ENCODE measurements at places on chromosomes 1 and 21.

- DNase-seq, result no peak
These were observed 392.4 kb downstream of the RPS6KC1 start for GRCh38 chr1:213443415-213443814.

GRCh38 chr1:44672254-44672955, 1.9 kb downstream of the TMEM53 start:
- peak; percentile 13 for DNase-seq

- peak; percentile 72 for DNase-seq
These were observed 1.4 kb downstream of the APP start for GRCh38 chr21:26169061-26169610.

GRCh38 chr1:41765152-41765551, 153.6 kb downstream of the HIVEP3 start:
- no peak for DNase-seq

- DNase-seq, result peak; percentile 13
These were observed 917 bp downstream of the KIAA0040 start for GRCh38 chr1:175191659-175192058.

DNA sequence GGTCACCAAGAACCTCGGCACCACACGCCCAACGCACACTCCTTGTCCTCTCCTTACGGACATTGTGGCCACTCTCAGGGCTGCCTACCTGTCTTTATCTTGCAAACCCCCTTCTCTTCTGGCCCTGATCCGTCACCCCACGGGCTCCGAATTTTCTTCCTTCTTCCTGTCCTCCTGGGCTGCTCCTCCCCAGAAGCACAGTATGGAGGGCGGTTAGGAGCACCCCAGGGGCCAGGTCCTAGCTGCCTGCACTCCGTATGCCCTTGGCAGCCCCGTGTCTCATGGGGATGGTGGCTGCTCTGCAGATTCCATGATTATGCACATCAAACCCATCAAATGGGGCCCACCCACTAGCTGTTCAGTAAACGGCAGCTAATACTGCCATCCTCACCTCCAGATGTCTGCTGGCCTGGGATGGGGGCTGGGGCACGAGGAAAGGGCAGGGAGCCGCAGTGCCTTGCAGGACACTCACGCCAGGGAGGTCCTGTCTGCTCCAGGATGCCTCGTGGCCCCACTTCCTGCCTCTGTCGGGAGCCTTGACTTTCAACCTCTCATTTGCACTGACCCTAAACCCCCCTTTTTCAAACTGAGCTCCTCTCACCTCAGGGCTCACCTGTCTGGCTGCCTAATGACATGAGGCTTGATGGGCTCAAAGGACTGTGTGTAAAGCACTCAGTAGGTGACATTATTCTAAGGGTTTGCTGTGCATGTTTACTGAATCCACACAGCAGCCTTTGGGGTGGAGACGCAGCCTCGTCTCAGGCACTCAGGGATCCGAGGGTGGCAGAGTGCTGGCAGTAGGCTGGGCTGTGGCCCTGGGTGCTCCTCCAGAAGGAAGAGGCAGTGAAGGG, 4.4 kb downstream of the TTC34 start:
- DNase-seq, result no peak

DNA sequence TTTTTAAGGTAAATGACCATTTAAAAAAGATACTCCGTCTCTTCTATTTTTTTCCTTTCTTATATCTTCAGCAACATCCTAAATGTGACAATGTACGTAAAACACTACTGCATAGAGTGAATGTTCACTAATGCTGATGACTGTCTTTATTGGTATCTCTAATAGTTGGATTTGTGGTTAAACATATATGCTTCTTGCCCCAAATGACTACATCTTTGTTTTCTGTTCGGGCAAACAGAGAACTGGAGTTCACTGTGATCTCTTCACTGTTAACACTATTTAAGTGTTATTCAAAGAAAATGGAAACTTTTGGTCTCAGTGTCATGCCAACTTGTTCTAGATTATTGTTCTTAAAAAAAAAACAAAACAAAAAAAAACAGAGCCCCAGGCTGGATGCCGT, 109.4 kb downstream of the KIF26B start:
- no peak for DNase-seq

- DNase-seq, result no peak
These were observed 18.9 kb downstream of the SDE2 start for GRCh38 chr1:225980005-225980836.

GRCh38 chr1:19411612-19412011, 73.7 kb downstream of the CAPZB start:
- DNase-seq, result no peak

DNA sequence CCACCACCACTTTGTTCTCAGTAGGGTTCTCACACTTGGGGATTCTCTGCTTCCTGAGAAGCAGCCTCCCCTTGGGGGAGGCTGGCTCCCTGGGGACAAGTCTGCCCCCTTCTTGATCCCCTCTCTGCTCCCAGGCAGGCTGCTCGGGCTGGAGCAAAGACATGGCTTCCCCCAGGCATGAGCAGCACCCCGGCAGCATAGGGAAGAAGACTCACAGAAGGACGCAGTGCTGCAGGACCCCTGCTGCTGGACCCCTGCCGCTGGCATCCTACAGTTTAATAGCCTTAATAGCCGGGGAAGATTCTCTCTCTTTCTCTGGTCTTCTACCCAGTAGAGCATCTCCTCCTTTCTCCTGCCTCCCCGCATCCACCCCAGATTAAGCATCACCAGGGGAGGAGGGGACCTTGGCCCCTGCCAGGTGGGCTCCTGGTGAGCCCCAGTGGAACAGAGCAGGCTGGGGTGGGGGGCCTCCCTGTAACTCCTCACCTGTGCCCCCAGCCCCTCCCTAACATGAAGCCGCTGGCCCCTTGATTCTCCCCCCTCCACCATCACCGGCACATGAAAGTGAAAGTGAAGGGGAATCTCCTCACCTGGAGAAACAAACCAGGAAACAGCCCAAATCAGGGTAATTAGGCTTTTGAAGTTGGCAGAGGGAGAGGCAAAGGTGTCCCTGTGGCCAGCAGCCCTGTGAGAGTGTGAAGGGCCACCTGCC, 2.5 kb downstream of the WNT3A start:
- no peak for DNase-seq

Data from AG10803 (cell line).